ENCODE measurements at places on chromosomes 5 and 9. TPM values are rescaled to one million over a fixed set of nuclear protein-coding genes. Genes with fewer than 3 reads are reported as not detected.

PLPP1 gene
- total RNA-seq: 36.0 TPM

SNCAIP gene
- 3.3 TPM for total RNA-seq

IL7R gene
- 14.0 TPM for total RNA-seq

ORM1 gene
- total RNA-seq: not detected

DDX4 gene
- total RNA-seq: not detected

GLDC gene
- total RNA-seq: 0.34 TPM

APBA1 gene
- 1.5 TPM for total RNA-seq

CENPK gene
- total RNA-seq: 16.1 TPM

PIP5KL1 gene
- total RNA-seq: 2.1 TPM

PCDHGB7 gene
- 7.2 TPM for total RNA-seq

BAAT gene
- under 0.01 TPM for total RNA-seq

GADD45G gene
- 0.15 TPM for total RNA-seq

FCN1 gene
- total RNA-seq: not detected

PCDHB13 gene
- under 0.01 TPM for total RNA-seq

N4BP3 gene
- total RNA-seq: 0.34 TPM

LCN10 gene
- total RNA-seq: not detected

EGFL7 gene
- total RNA-seq: 2.1 TPM

SH3RF2 gene
- 1.0 TPM for total RNA-seq

FBP2 gene
- total RNA-seq: not detected

ADAMTS13 gene
- 1.2 TPM for total RNA-seq

GPR150 gene
- 0.59 TPM for total RNA-seq

CPEB4 gene
- 5.5 TPM for total RNA-seq

SOHLH1 gene
- total RNA-seq: not detected

C6 gene
- not detected for total RNA-seq

DIMT1 gene
- 33.0 TPM for total RNA-seq

TLX3 gene
- not detected for total RNA-seq

ADRA1B gene
- 2.4 TPM for total RNA-seq

OSMR gene
- 19.9 TPM for total RNA-seq

SMU1 gene
- total RNA-seq: 16.1 TPM

WNT8A gene
- not detected for total RNA-seq

LMX1B gene
- not detected for total RNA-seq

LRRC70 gene
- 0.17 TPM for total RNA-seq

HBEGF gene
- 2.4 TPM for total RNA-seq

IGFBPL1 gene
- total RNA-seq: not detected

NKD2 gene
- 0.30 TPM for total RNA-seq

NPR3 gene
- total RNA-seq: 19.9 TPM

P4HA2 gene
- total RNA-seq: 54.0 TPM

UBAC1 gene
- total RNA-seq: 40.9 TPM

ADAMTS16 gene
- total RNA-seq: 0.30 TPM

PCDHGB2 gene
- total RNA-seq: 0.50 TPM

IRGM gene
- total RNA-seq: not detected

IFNA2 gene
- total RNA-seq: not detected

HSPB3 gene
- total RNA-seq: not detected

PKD2L2 gene
- not detected for total RNA-seq

MYORG gene
- 1.3 TPM for total RNA-seq

WDR38 gene
- total RNA-seq: not detected

PCDHGA10 gene
- 4.9 TPM for total RNA-seq

HSD17B3 gene
- total RNA-seq: 0.30 TPM

NOP16 gene
- 22.5 TPM for total RNA-seq

HACD4 gene
- 4.4 TPM for total RNA-seq

CDHR2 gene
- not detected for total RNA-seq

SLC6A3 gene
- total RNA-seq: not detected
